Pancreas (tissue), 10 donors: ENCODE measurements at places on chromosomes 3 and 15.

- DNase-seq: no peak
These were observed 243.2 kb downstream of the NEK10 start for GRCh38 chr3:27125821-27126501.

- DNase-seq: no peak
These were observed 229.3 kb upstream of the UBE2E1 start for GRCh38 chr3:23576379-23576959.

DNA sequence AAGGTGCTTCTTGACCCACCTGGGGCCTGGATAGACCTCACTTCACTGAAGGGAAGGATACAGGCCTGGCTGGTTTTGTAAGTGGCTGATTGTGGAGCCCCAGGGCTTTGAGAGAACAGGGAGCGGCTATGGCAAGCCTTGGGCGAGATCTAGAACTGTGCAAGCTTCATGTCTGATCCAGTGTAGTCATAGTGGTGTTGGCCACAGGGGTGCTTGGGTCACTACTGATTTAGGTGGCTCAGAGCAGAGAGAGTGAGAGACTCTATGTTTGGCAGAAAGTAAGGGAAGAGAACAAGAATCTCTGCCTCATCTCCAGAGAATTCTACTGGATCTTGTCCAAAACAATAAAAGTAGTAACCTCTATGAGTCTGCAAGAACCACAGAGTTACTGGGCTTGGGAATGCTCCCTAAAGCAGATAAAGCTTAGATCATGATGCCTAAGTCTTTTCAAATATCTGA is 394.2 kb upstream of the EPHA3 start:
- no peak for DNase-seq

DNA sequence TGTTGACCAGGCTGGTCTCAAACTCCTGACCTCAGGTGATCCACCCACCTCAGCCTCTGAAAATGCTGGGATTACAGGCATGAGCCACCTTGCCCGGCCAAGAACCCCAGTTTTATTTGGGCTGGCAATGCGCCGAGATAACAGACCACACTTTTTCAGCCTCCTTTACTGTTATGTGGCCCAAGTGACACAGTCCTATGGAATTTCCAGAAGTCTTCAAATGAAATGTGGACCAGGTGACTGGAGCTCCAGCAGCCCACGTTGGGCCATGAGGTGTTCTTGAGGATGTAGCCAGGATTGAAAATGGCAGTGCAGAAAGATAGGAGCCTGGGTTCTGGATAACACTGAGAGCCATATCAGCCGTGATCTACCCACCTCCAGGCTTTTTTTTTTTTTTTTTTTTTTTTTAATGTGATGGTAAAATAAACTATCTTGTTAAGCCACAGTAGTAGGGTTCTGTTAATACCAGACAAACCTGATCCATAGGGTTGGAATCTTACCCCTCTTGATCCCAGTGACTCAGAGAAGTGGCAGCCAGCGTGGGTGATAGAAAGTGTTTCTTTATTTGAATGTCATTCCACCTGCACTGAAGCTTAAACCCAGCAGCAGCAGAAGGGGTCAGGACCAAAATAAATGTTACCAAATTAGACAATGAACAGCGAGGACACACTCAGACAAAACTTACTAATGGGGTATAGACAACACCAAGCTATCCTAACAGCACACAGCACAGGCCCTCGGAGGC is 55.6 kb downstream of the LHFPL4 start:
- no peak for DNase-seq

DNA sequence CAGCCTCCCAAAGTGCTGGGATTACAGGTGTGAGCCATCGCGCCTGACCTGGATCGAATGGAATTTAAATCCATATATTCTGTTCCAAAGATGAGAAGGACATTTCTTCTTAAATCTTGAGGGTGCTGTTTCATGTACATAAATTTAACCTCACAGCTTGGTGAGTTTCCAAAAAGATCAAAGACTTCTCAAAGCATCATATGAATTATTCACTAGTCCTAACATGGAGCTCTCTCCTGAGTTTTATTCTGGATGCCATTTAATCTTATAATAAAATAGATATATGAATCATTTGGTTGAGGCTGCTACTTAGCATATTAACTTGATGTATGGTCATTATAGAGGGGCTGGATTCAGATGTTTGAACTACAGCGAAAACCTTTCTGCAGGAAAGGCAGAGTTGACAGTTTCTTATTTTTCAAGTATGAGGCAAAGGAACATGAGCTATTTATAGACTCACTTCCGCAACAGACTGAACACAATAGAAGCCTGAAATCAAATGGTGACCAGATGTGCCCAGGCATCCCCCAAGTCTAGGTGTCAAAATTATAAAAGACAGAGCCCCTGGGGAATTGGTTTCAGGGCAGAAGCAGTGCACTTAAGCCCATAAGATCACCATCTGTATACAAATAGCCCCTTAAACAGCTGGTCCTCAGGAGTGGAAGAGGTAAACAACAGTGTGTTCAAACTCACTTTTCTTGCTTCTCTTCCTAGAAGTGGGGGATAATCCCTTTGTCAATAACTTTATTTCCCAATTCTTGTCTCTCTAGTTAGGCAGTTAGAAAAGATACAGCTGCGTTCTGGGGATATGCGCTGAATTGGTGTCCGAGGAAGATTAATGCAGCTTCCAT is 29.7 kb downstream of the STARD9 start:
- no peak for DNase-seq

DNA sequence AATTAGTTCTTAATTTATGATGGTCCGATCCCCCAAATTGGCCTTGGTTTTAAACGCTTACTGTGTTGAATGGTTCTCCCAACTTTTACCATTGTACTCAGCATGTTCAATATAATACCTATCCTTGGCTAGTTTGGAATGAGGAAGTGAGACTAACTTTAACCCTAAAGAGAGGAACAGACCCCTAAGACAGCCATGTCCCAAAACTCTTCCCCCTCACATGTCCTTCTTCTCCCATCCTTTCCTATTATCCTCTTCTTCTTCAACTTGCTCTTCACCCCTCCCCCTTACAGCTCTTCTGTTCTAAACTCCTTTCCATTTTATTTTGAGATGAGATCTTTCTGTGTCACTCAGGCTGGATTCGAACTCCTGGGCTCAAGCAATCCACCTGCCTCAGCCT is 116.5 kb downstream of the RBMS3 start:
- no peak for DNase-seq

DNA sequence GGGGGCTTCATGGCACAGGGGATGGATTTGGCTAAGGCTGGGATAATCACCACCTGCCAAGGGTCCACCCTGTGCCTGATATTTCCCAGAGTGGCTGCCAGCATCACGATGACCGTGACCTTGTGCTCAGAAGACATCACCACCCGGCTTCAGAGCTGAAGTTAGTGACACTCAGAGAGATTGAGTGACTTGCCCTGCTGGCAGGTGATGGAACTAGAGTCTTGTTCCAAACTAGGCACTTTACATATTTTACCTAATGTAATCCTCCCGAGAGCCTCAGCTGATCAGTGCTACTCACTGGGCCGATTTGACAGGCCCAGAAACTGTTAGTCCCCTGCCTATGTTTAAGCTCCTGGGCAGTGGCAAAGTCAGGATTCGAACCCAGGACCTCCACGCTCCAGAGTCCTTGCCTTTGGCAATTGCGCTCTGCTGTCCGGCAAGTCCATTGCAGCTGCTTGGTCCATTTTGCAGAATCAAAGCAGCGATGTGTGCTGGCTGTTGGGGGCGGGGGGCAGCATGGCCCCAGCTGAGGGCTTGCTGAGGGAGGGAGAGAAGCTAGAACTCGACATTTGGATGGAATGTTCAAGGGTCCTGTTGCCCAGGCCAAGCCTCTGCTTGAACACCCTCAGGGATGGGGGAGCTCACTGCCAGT is 74.8 kb upstream of the GATA2 start:
- DNase-seq: no peak

DNA sequence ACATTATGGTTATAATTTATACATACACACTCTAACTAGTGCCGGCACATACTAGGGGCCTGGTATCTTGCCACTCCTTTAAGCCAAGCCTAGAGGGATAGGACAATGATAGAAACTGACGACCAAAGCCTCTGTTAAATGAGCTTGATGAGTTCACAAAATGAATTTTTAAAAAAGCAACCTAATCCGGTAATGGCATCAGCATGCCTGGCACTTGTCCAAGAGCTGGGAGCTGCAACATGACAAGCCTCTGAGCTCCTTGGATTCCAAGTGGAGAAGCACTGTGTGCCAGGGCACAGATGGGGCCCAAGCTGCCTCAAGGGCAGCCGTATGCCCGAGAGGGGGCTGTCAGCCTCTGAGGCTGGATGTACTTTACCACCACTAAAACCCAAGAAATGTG is 9.7 kb downstream of the ETV5 start:
- DNase-seq: no peak

- DNase-seq: no peak
These were observed 140.7 kb downstream of the TCF12 start for GRCh38 chr15:57059026-57059660.

GRCh38 chr3:148914936-148915690 is 50.0 kb downstream of the CPA3 start:
- DNase-seq: no peak

DNA sequence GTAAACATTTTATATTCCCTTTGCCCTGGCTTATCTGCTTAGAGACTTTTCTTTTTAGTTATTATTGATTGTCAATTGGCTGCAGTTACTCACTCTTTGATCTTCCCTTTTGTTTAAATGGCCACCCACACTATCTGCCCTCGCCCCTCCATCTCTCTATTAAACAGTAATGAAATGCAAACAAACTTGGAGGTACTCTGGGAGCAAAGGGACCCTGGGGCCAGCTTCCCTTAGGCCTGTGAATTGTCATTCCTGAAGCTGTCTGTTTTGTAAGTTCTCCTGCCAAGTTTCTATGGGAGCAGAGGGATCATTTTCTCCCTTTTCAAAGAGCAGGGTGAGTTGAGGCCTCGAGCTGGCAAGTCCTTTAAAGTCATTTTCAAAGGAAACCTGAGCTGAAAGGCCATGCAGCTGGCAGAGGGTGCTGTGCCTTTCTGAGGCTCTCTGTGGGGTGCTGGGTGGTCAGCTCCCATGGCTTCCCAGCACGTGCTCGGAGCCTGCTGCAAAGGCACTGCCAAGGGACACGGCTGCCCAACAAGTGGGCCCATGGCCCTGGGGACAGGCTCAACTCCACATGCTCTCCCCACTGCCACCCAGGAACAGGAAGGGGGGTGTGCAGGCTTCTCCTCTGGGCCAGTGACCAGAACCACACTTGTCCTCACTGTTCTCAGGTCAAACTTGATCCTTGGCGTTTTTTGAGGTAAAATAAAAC is 17.4 kb upstream of the RTP2 start:
- no peak for DNase-seq

DNA sequence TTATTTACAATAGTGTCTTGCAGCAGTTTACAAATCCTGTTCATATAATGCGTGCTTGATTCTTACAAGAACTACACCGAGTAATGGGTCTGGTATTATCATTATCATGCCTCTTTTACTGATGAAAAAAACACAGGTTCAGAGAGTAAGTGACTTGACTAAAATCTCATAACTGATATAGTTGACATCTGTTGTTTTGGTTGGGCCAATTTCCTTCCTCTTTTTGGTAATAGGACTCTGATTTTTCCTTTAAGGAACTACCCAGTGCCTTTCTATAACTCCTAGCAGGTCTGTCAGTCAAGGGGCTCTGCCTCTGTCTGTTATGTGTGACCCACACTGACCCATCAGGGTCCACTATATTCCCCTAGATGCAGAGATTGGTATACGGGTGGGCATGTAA is 14.6 kb upstream of the BLOC1S6 start:
- no peak for DNase-seq

DNA sequence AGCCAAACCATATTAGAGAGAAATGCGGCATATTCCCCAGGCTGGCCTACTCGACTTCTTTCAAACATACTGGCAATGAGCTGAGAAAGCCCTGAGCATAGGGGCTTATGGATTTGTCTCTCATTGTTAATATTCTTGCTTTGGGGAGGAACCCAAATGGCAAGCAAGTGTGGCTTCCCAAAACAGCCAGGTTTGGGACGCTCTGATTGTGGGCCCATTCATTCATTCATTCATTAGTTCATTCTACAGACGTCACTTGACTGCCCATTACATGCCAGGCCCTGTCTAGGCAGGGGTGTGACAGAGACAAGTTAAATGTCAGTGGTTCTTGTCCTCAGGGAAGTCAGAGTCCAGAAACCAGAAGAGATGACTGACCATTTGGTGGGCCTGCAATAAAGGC is 77.4 kb upstream of the THBS1 start:
- DNase-seq: no peak

DNA sequence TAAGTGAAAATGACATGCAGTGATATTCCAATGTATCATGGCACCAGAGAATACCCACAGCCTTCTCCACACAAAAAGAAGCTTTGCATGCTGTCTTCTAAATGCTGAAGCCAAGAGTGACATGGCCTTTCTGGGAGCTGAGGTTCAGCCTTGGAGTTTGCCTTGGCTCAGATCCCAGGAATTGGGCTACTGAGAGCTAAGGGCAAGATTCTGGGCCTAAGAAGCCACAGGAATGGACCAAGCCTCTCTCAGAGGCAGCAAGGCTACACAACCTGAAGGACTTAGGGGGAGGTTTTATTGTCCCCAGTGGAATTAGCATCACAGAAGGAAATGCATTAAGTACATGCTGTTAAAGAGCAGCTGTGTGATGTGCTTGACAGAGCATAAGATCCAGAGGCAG is 1078.5 kb downstream of the TUSC7 start:
- no peak for DNase-seq

DNA sequence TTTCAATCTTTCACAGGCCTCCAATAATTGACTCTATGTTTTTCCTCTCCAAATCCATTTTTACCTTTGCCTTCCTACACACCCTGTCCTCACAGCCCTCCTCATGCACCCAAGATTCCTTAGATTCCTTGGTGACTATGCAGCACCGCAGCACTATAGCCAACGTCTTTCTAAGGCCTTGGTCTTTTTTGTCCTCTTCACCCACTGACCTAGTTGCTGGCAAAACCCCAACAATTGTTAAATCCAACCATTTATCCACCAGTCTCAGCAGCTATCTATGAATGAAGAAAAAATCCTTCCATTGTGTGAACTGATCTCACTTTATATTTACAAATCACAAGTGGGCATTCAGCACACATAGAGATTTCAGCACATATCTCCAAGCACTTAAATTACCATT is 203.9 kb downstream of the VGLL3 start:
- no peak for DNase-seq
